ENCODE measurements at places on chromosomes 7 and 10.

GRCh38 chr7:74256491-74257408 lies 2.6 kb upstream of the RFC2 start:
- no peaks in the 10 kb centered on the region for H3K4me1 ChIP-seq
- peak overlapping the region; percentile 69 for H3K4me3 ChIP-seq
- no peaks in the 10 kb centered on the region for H3K27me3 ChIP-seq
- no peak for DNase-seq

DNA sequence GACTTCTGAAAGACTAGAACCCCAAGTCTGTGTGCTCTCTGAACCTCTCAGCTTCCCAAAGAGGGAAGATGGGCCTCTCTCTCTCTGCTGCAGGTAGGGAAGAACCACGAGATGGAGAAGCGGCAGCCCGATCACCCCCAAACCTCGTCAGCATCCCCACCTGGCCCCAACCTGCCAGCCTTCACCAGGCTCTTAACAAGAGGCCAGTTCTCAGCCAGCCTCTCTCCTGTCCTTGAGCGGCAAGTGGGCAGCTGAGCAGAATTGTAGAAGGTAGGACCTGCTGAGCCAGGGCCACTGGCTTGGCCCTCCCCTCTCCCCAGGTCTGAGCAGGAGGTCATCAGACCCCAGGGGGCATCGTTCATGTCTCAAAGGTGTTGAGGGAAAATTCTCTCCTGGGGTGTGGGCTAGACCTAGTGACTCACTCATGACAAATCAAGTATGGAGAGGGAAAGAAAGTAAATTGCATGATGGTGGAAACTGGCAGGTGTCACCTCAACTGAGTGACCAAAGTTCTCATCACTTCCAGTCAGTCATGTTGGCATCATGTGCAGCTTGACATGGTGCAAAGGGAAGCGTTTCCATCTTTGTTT lies 92.0 kb upstream of the GPR26 start:
- H3K27ac ChIP-seq: no peak overlapping the region
- H3K27me3 ChIP-seq: no peaks in the 10 kb centered on the region
- H3K4me3 ChIP-seq: no peak overlapping the region
- peak; percentile 19 for DNase-seq
- no peaks in the 10 kb centered on the region for H3K36me3 ChIP-seq

DNA sequence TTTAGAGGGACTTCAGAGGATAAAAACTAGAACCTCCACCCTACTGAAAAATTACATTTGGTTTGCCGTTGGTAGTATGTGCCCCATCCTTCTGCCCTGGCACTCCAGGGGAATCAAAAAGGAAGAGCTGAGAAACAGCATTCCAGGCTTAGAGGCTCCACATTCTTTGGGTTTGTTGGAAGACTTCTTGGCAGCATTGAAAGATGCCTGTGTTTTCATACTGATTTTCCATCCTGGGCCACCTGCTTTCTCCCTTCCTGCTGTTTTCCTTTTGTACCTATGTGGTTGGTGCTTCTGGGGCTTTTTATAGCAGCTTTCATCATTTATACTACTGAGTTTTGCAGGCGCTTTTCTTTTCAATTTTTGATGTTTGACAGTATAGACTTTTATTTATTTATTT lies 61.7 kb downstream of the AUTS2 start:
- H3K27ac ChIP-seq: no peak overlapping the region
- no peaks in the 10 kb centered on the region for H3K36me3 ChIP-seq
- H3K4me1 ChIP-seq: peaks cover 7% of the 10 kb centered on the region
- H3K4me3 ChIP-seq: no peak overlapping the region

DNA sequence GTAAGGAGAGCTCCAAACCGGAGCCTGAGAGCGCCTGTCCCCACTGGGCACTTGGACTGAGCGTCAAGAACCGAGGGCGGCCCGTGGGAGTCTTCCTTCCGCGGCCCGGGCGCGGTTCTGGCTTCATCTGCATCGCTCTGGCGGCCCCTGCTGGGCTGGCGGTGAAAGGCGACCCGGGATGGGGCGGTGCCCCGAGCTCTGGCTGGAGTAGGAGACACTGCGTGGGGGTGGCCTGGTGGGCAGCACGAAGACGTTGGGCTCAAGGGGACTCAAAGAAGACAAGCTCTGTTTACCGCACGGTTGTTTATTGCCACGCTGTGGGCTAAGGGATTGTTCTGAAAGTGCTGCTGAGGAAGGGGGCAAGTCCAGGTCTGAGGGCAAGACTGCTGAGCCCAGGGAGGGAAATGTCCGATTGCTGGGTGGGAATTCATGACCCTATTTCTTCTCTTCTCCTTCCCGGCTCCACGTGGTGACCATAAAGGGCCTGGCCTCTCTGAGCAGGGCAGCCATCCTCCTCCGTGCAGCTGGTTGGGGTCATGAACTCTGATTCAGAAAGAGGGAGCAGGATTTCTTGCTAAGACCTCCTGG lies 29.8 kb downstream of the PLAU start:
- no peak overlapping the region for H3K27ac ChIP-seq
- peaks cover 7% of the 10 kb centered on the region for H3K36me3 ChIP-seq
- peak; percentile 84 for DNase-seq
- peak overlapping the region; percentile 42 for H3K4me3 ChIP-seq

DNA sequence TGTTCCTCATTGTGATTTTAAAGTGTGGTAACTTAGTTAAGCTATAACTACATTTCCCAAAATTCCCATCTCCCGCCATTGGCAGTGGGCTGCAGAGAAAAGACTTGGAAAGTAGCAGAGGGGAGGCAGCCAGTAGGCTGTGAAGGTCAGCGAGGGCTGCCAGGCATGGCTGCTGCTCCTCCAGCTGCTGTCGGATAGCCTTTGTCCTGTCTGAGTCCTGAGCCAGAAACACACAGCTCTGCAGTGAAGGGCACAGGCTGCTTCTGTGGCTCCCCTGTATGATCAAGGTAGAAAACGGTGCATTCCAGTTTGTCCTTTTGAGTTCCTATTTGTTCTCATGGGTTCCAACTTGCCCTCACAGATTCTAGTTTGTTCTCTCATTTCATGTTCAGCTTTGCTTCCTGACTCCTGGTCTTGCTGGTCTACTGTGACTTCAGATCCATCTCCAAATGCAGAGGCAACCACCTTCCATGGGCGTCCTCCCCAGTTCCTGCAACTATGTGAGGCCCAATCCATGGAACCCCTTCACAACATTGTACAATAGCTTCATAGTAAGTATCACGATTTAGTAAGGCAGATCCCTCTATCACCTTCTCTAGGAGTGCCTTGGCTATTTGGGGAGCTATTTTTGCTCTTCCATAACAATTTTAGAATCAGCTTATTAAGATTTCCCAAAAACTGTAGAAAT lies 31.7 kb downstream of the SYPL1 start:
- no peaks in the 10 kb centered on the region for H3K36me3 ChIP-seq
- no peak overlapping the region for H3K27ac ChIP-seq
- H3K4me1 ChIP-seq: no peaks in the 10 kb centered on the region

- no peak overlapping the region for H3K27ac ChIP-seq
- H3K36me3 ChIP-seq: peaks cover under 1% of the 10 kb centered on the region
- no peak for DNase-seq
- no peaks in the 10 kb centered on the region for H3K27me3 ChIP-seq
Measured at GRCh38 chr10:62866451-62866850, 50.3 kb upstream of the EGR2 start.

GRCh38 chr7:84248843-84249242 lies 54.3 kb upstream of the SEMA3A start:
- no peaks in the 10 kb centered on the region for H3K27me3 ChIP-seq
- H3K4me1 ChIP-seq: peaks cover 10% of the 10 kb centered on the region
- peaks cover 17% of the 10 kb centered on the region for H3K36me3 ChIP-seq
- no peak overlapping the region for H3K4me3 ChIP-seq
- no peak overlapping the region for H3K27ac ChIP-seq

- H3K27ac ChIP-seq: no peak overlapping the region
- no peak for DNase-seq
- no peak overlapping the region for H3K4me3 ChIP-seq
Measured at GRCh38 chr7:114158854-114159253, 240.0 kb upstream of the PPP1R3A start.

GRCh38 chr10:35579116-35579515 lies 26.0 kb upstream of the GJD4 start:
- no peak overlapping the region for H3K27ac ChIP-seq
- H3K27me3 ChIP-seq: no peaks in the 10 kb centered on the region
- H3K4me1 ChIP-seq: no peaks in the 10 kb centered on the region

- H3K4me3 ChIP-seq: no peak within 1 kb of the TSS
- no peaks in the 10 kb centered on the region for H3K4me1 ChIP-seq
- no peaks in the 10 kb centered on the region for H3K27me3 ChIP-seq
- DNase-seq: no peak
Measured at GRCh38 chr7:106865130-106866041, at the start of gene PIK3CG. Gene PIK3CG, plus strand, starts transcription at chr7:106865282. Its CDS starts 2,280 bp downstream, at chr7:106867562.

GRCh38 chr7:140624392-140625191 lies 16.0 kb downstream of the DENND2A start:
- no peak overlapping the region for H3K27ac ChIP-seq
- DNase-seq: peak; percentile 80
- H3K4me3 ChIP-seq: no peak overlapping the region
- peaks cover 3% of the 10 kb centered on the region for H3K4me1 ChIP-seq
- H3K36me3 ChIP-seq: 0 out of 2 replicates have a peak, but pooled peaks cover 4% of the 10 kb centered on the region

- no peak overlapping the region for H3K4me3 ChIP-seq
- H3K4me1 ChIP-seq: peaks cover 3% of the 10 kb centered on the region
- peaks cover 57% of the 10 kb centered on the region for H3K36me3 ChIP-seq
- DNase-seq: no peak
Measured at GRCh38 chr7:74097937-74098614, 14.5 kb downstream of the LIMK1 start.

DNA sequence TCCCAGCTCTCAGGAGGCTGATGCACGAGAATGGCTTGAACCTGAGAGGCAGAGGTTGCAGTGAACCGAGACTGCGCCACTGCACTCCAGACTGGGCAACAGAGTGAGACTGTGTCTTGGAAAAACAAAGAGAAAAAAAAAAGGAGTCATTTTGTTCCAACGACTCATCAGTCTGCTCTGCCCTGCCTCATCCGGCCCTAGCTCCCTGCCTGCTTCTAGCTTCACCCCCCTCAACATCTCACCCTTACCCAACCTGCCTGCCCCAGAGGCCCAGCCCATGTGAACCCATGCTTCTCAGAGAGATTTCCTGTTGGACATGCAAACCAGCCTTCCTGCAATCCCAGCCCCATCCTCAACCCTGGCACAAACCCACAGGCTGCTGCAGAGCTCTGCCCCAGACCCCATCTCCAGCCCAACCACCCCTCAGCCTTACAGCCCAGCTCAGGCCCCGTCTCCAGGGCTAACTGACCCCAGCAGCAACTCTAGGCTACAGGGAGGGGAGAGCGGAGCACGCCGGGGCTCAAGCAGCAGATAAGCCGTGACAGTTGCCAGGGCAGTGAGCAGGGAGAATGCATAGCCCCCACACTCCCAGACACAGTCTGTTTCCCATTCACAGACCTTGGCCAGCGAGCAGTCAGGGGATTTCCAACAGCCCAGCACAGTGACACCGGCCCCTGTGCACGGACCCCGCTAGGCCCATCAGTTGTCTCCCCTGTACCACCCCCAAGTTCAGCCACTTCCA lies 86.0 kb upstream of the KCTD7 start:
- peaks cover 4% of the 10 kb centered on the region for H3K36me3 ChIP-seq
- DNase-seq: no peak
- no peak overlapping the region for H3K4me3 ChIP-seq
- H3K27me3 ChIP-seq: no peaks in the 10 kb centered on the region
- H3K27ac ChIP-seq: no peak overlapping the region
- no peaks in the 10 kb centered on the region for H3K4me1 ChIP-seq

DNA sequence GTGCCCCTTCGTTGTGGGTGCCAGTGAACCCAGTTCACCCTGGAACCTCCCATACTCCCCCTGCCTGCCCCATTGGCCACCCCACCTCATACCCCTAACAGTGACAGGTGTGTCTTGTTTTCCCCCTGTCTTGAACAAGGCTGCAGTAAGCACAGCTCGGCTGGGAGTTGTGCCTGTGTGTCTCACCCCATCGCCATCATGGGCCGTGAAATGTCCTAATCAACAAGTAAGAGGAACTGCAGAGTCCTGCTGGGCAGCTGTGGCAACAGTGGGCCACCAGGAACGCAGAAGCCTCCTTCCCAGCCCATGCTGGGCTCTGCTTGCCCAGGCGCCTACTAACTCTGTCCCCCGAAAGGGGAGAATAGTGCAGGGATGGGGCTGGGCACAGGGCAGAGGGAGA lies 91.6 kb downstream of the C10orf105 start:
- no peak overlapping the region for H3K4me3 ChIP-seq
- H3K36me3 ChIP-seq: no peaks in the 10 kb centered on the region
- H3K4me1 ChIP-seq: peaks cover 17% of the 10 kb centered on the region
- H3K27ac ChIP-seq: no peak overlapping the region

DNA sequence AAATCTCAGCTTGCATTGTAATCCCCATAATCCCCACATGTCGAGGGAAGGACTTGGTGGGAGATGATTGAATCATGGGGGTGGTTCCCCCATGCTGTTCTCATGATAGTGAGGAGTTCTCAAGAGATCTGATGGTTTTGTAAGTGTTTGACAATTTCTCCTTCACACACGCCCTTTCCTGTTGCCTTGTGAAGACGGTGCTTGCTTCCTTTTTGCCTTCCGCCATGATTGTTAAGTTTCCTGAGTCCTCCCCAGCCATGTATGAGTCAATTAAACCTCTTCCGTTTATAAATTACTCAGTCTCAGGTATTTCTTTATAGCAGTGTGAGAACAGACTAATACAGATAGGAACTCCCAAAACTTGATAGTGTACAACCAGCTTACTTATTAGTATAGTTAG lies 98.6 kb downstream of the CREM start:
- no peak overlapping the region for H3K4me3 ChIP-seq
- no peak overlapping the region for H3K27ac ChIP-seq
- no peaks in the 10 kb centered on the region for H3K36me3 ChIP-seq
- H3K4me1 ChIP-seq: peaks cover 2% of the 10 kb centered on the region

DNA sequence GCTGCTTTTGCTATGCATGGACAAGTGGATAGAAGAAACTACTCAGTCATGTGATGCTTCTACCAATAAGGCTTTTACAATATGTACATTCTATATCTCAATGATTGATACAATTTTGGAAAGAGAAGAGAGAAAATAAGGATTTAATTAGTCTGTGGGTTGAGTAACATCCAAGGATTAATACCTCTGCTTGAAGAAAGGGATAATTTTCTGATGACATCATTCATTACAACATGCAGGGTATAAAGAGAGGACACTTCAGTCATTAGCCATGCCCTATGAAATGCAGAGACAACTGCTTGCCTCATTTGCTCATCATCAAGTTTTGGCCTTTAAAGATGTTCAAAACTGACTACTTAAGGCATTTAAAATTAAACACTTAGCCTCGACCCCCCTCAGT lies 237.3 kb downstream of the AHR start:
- no peaks in the 10 kb centered on the region for H3K4me1 ChIP-seq
- no peak overlapping the region for H3K27ac ChIP-seq
- no peaks in the 10 kb centered on the region for H3K36me3 ChIP-seq

DNA sequence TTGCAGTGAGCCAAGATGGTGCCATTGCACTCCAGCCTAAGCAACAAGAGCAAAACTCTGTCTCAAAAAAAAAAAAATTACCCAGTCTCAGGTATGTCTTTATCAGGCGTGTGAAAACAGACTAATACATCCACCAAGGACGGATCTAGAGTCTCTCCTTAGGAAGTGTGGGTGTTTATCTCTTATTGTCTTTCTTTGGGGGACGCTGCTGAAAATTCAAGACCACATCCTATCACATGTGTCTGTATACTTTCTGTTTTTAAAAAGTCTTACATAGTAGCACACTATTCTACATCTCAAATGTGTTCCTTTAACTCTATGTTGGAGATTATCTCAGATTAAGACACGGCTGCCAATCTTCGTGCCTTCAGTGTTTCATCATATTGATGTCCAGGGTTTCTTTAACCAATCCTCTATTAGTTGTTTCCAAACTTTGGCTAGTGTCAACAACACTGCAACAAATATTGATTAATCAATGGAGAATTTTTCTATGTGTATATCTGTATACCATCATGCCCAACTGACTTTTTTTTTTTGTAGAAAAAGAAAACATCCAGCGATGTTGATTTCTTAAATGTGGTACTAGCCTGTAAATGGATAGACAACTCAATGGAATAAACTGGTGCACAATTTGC lies 92.3 kb upstream of the KDM7A start:
- no peak for DNase-seq
- no peak overlapping the region for H3K27ac ChIP-seq
- H3K36me3 ChIP-seq: no peaks in the 10 kb centered on the region
- H3K27me3 ChIP-seq: no peaks in the 10 kb centered on the region
- no peaks in the 10 kb centered on the region for H3K4me1 ChIP-seq
